Jurkat, Clone E6-1 (cell line): ENCODE measurements at places on chromosomes 2 and 18.
A peak's percentile ranks its signal among the peaks of the same experiment; 100 is the strongest.

DNA sequence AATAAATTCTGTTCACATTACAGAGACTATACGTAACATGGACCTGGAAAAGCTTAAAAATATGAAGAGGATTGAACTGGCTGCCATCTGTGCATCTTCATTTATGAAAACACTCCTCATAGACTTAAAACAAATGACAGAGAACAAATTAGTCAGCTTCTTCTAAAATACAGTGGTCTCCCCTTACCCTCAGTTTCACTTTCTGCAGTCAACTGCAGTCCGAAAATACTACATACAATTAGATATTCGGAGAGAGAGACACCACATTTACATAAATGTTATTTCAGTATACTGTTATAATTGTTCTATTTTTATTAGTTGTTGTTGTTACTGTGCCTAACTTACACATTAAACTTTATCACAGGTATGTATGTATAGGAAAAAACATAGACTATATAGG, 6.5 kb downstream of the RNF103 start:
- DNase-seq, result no peak

DNA sequence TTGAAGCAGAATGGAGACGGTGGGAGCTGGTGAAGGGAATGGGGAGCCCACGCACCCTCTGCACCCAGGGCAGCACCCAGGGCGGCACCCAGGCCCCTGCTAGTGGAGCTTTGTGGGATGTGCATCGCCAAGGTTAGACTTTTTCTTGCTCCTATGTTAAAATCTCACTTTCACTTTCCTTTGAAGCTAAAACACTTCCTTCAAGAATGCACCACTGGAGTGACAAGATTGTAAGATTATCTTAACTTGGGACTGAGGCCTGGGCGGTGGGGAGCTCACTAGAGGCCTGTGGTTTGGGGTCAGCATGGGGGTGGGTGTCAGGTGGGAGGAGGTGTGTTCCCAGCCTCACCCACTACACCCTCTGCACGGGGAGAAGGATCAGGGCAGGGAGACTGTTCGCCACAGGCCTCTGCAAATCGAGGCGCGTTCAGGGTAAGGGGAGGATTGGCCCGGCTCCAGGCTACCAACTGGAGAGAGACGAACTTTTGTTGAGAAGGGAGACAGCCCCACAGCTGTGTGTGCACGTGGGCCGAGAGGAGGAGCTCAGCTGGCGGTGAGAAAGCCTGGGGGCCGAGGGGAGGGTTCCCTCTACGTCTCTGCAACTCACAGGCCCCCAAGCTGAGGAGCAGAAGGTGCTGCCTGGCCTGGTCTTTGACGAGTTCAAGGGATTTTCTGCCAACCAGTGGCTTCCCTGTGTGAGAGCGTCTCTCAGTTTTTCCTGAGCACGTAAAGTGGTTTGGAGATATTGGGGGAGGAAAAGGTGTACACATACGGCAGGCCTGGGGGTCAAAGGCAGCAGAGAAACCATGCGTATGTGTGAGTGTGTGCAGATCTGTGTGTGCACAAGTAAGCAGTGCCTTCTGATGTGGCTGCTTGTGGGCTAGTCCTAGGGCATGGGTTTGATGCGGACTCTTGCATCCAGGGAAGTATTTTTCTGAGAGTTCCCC, 147.7 kb downstream of the KLHL29 start:
- DNase-seq, result peak; percentile 75

DNA sequence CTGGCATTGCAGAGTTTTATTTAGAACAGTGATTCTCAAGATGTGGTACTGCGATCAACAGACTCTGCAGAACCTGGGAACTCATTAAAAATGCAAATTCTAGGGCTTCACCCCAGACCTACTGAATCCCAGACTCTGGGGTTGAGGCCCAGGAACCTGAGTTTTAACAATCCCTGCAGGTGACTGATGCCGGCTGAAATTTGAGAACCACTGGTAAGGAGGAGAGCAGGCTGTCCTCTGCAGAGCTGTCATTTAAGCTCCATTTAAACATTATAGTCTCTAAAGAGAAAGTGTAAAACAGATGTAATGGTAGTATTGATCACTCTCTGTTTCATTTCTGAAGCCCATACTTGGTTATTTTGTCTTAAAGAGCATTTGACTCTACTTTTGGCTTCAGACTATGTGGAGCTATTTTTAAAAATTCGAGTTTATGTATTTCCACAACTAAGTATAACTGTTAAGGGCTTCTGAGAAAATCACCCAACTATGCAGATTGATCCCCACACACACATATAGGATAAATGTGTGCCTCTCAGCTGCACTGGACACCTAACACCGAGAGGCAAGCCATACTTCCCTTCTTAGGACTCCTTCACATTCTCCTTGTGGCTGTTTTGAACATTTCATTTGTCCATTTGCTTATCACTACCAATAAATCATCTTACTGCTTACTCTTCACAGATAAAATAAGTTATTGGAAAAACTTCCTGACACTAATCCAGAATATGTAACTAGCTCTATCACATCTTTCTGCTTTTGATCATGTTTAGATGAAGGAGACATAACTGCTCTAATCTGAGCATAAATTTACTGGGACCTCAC, 487.5 kb downstream of the DLGAP1 start:
- DNase-seq, result no peak

DNA sequence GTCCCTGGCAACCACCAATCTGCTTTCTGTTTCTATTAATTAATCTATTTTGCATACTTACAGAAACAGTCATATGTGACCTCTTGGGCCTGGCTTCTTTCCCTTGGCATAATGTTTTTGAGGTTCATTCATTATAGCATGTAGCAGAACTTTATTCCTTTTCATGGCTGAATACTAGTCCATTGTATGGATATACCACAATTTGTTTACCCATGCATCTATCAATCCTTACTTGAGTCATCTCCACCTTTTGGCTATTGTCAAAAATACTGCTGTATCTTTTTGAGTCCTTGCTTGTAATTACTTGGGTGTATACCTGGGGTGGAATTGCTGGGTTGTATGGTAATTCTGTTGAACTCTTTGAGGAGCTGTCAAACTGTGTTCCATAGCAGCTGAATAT, 126.8 kb downstream of the CTIF start:
- DNase-seq, result no peak

- DNase-seq, result no peak
Observed at GRCh38 chr2:179974761-179975160, 32.3 kb downstream of the CWC22 start.

- DNase-seq, result peak; percentile 37
Observed at GRCh38 chr2:2328848-2329247, 2.2 kb downstream of the MYT1L start.

- DNase-seq, result no peak
Observed at GRCh38 chr18:29651122-29651680, 1391.3 kb downstream of the DSC3 start.

- DNase-seq, result no peak
Observed at GRCh38 chr2:197164141-197164754, 146.3 kb downstream of the ANKRD44 start.
